Bronchial smooth muscle cell (primary cell): ENCODE measurements at places on chromosomes 1 and 21. TPM values are rescaled to one million over a fixed set of nuclear protein-coding genes. Genes with fewer than 3 reads are reported as not detected.

AMY1B gene
- total RNA-seq: not detected in 2 replicates

CNTN2 gene
- total RNA-seq: not detected in 2 replicates

C1orf105 gene
- total RNA-seq: not detected in 2 replicates

TTLL10 gene
- total RNA-seq: not detected in 2 replicates

S100A2 gene
- total RNA-seq: 3.6 and 3.8 TPM in 2 replicates

ISG20L2 gene
- total RNA-seq: 5.1 and 5.5 TPM in 2 replicates

RIMKLA gene
- total RNA-seq: under 0.01 TPM in 1 of 2 replicates, not detected in the other

SPRR3 gene
- total RNA-seq: 0.43 TPM in 1 of 2 replicates, not detected in the other

NBPF6 gene
- not detected in 2 replicates for total RNA-seq

PCNX2 gene
- 60.7 and 87.2 TPM in 2 replicates for total RNA-seq

AMPD1 gene
- total RNA-seq: not detected in 2 replicates

PTPN7 gene
- total RNA-seq: not detected in 2 replicates

CCDC190 gene
- 0.26 TPM in 1 of 2 replicates, not detected in the other for total RNA-seq

PAPPA2 gene
- total RNA-seq: 0.47 and 2.8 TPM in 2 replicates

ZCCHC17 gene
- 32.3 and 40.0 TPM in 2 replicates for total RNA-seq

LRRC8B gene
- 0.16 and 0.17 TPM in 2 replicates for total RNA-seq

VHLL gene
- 0.17 TPM in 1 of 2 replicates, not detected in the other for total RNA-seq

GLIS1 gene
- total RNA-seq: 0.47 and 0.77 TPM in 2 replicates

MPL gene
- not detected in 2 replicates for total RNA-seq

KLHDC9 gene
- total RNA-seq: 2.0 and 2.3 TPM in 2 replicates

SELP gene
- total RNA-seq: not detected in 2 replicates

CHAF1B gene
- 0.60 and 0.95 TPM in 2 replicates for total RNA-seq

ZMYM4 gene
- total RNA-seq: 21.6 and 30.4 TPM in 2 replicates

PRAMEF2 gene
- not detected in 2 replicates for total RNA-seq

IFI16 gene
- 59.8 and 86.8 TPM in 2 replicates for total RNA-seq

GPA33 gene
- not detected in 2 replicates for total RNA-seq

LDLRAD1 gene
- not detected in 2 replicates for total RNA-seq
